ENCODE measurements at places on chromosomes 16 and 17.

DNA sequence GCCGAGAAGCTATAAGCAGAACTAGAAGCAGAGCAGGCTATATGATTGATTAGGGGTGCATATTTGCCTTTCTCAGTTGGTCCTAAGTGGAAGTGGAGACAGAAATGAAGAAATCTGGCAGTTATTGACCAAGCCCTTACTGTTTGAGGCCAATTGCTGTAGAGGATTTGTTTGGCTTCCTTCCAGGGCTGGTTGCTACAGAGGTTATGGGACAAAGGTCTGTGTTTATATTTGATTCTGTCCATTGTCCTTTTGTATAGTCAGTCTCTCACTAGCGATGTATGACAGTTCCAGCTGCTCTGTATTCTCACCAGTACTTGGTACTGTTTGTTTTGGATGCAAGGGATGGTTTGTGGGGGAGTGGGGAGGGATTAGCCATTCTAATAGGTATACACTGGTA is 7.3 kb upstream of the ALOX15 start:
- no peak for DNase-seq

DNA sequence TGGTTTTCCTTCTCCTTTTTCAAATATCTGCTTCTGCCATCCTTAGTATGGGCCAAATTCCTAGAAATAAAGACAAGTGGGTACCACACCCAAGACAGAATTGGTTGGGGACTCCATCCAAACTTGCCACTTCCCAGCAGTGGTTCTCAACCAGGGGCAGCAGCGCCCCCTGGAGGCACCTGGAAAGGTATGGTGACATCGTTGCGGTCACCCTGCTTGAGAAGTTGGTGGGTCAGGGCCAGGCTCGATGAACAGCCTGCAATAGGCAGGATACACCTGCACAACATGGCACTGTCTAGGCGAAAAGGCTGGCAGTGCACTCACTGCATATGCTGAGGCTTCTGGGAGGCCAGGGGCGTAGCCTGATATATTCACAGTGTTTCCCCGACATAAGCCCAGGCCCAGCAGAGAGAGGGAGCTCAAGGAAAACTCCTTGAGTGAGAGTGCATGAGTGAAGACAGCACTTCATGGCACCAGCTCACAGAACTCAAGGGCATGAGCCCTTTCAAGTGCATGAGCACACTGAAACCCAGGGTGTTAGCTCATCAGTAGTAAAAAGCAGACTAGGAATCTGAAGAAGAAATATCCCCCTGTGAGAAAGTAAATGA is 57.7 kb downstream of the CMC2 start:
- DNase-seq, result peak; percentile 39

GRCh38 chr17:47959825-47960655 is 2.4 kb upstream of the PRR15L start:
- no peak for DNase-seq

- DNase-seq, result no peak
Observed at GRCh38 chr17:5297245-5297644, 15.2 kb downstream of the RABEP1 start.

- DNase-seq, result peak; percentile 41
Observed at GRCh38 chr17:57284583-57284982, 28.3 kb downstream of the MSI2 start.

DNA sequence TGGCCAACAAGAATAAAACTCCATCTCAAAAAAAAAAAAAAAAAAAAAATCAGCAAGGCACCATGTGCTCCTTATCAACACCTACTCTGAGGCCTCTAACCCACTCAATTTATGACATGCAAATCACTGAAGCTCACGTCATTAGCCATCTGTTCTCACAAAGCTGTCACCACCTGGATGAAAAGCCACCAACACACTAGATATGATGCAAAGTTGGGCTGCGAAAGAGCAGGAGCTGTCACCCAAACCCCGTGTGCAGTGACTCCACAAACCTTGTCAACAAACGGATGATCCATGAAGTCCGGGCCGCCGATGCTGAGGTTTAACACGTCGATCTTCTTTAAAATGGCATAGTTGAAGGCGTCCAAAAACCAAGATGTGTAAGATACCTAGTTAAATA is 25.3 kb downstream of the MBTPS1 start:
- DNase-seq, result no peak

- no peak for DNase-seq
Observed at GRCh38 chr16:85138825-85139627, 26.8 kb upstream of the CIBAR2 start.

DNA sequence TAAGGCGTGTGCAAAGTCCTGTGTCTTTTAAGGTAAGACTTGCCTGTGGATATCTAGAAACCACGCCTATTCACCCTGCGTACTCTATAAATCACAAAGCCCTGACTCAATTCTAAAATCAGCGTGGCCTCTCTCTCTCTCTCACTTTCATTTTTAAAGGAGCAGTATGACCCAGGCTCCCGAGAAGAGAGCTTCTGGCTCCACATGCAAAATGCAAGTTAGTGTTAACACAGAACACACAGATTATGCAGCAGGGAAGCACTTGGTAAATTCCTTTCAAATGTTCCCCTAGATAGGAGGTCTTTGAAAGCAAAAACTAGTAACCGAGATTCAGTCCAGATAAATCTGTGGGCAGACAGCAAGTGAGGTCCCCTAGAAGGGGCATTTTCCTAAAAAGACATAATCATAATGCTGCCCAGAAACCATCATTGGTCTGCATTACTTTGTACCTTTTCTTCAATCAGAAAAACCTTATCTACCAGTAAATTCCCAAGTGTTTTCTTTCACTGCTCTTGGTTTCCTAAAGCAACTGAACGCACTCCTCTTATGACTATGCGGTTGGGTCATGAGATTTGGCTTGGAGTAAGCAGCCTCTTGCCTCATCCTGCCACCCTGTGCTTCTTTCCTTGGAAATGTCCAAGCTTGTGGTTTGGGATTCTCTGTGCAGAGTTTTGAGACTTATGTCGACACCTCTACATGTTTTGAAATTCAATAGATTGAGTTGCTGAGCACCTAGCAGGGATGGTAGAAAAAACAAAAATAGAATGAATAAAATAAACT is 31.7 kb upstream of the KCNJ2 start:
- DNase-seq, result peak; percentile 26

- no peak for DNase-seq
Observed at GRCh38 chr16:73025151-73025855, 22.6 kb downstream of the ZFHX3 start.

DNA sequence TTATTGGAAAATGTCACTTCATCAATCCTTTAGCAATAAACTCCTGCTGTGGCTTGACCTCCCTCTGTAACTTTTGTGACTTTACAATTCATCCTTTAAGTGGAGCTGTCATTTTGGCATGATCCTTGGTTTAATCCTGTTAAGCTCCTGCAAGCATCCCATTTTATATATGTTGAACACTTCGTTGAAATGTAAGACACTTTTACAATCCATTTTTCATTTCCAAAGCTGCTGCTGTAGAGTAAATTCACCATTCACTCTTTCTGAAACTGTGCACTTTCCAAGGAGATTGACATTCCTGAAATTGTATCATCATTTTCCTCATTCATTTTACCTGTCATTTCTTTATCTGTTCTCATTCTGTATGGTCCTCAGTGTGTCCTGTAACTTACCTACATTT is 1003.2 kb upstream of the GOT2 start:
- no peak for DNase-seq

- DNase-seq, result peak; percentile 67
Observed at GRCh38 chr16:117379-118365, 20.8 kb downstream of the NPRL3 start.

DNA sequence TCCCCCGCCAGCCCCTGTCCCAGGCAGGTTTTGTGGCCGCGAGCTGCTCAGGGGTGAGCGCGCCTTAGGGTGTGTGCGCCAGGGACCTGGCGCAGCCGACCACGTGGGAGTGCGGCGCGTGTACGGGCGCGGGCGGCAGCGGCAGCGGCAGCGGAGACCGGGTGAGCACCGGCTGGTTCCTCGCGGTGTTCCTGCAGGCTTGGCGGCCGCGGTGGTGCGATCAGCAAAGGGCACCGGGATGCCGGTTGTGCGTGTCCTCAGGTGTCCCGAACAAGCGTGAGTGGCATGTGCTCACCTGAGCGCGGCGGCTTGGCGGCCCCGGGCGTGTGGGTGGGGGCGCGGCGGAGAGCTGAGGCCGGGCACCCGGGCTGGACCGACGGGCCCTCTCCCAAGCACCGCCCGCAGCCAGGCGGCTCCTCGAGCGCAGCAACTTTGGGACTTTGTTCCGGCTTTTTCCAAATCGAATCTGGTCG is 381 bp upstream of the HSD11B2 start:
- DNase-seq, result peak; percentile 26

- DNase-seq, result no peak
Observed at GRCh38 chr17:7079581-7080455, at the start of gene CLEC10A. CLEC10A (minus strand) TSS chr17:7080251; CDS start chr17:7078812, 1,439 bp downstream.

DNA sequence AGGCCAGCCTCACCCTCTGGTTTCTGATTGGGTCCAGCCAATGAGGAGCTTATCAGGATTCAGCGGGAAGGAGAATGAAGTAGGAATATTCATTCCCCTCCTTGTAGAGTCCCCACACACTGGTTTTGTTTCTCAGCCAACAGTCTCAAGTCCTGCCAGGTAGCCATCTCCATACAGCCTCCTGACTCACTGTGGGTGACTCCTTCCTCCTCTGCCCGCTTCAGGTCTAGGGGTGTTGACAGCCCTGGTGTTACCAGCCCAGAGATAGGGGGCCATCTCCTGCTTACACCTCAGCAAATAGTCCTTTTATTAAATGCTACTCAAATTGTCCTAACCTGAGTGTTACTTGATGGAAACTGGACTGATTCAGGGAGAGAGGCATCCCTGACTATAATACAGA is 4.0 kb upstream of the MFAP4 start:
- DNase-seq, result no peak

DNA sequence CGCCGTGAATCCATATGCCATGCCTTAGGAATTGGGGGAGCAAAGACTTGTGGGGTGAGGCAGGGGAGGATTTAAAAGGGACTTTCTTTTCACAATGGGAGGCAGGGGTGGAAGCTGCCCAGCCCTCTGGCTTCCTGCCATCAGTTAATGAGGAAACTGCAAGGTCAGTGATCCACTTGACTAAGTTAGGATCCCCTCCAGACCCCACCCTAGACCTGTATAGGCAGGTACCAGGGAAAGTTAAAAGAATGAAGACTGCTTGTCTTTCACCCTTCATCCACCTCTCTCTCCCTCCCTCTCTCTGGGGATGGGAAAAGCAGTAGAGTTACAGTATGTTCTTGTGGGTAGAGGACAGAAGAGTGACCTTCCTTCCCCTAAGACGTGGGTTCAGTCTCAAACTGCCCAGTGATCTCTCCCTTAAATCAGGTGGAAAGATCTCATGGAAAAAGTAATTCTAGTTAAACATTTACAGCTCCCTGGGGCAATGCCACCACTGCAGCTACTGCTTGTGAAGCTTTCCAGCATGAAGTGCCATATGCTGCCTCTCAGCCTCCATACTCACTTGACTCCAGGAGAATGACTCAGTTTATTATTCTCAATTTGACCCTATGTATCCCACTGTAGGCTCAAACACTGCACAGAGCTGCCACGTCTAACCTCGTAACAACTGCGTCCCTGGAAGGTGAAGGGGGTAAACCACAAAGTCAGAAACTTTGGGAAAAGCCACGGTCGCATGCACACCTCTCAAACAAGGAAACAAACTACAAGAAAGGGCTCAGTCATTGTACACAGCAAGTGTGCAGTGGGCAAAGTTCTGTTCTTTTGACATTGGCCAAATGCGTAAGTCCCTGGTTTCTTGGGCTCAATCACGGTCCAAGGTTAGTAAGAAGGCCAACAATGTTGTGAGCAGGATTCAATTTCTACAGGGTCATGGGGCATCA is 1.2 kb downstream of the COA3 start:
- no peak for DNase-seq

GRCh38 chr17:78313735-78314648 is 45.9 kb downstream of the SOCS3 start:
- peak; percentile 74 for DNase-seq

DNA sequence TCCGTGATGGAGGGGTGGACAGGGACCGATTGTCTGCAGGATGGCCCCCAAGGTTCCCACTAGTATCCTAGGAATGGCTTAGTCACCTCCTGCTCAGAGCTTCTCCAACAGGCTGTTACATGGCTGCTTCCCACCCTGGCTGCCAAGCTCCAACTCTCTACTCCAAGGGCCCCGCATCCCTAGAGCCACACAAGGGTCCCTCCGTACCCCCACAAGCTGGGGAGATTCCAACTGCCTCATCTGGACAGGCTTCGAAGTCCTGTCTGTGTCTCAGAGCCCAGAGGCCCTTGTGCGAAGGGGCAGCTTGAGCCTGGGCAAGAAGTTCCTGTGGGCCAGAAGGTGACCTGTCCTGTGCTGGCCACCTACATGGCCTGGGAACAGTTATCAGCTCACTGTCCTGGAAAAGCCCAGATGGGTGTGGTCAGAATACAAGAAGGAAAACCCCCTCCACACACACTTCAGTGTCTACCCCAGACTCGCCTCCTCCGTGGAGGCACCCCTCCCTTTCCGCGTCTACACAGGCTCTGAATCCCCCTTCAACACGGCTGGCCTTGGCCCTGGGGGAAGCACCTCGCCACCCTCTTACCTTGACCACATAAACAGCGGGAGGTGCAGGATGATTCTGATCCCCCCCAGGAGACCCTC is 586 bp downstream of the MEAK7 start:
- DNase-seq, result no peak

DNA sequence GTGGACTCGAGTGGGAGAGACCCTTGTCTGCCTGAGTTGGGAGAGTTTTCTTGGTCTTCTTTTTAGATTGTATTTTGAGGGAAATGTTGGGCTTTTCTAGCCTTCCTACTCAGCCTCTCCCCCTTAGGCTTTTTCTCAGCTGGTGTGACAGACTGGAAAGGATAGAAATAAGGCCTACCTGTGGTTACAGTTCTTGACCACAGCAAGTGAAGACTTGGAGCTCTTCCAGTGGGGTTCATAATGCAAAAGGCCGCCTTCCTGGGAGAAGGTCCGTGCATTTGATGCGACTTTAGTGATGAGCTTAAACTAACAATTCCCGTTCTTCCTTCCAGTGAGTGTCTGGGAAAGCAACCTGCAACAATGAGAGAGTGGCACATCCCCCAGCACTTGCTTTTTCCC is 56.8 kb downstream of the B9D1 start:
- no peak for DNase-seq

- no peak for DNase-seq
Observed at GRCh38 chr17:36650096-36650775, 48.9 kb downstream of the MRM1 start.

- DNase-seq, result peak; percentile 65
Observed at GRCh38 chr16:78796221-78796866, 696.9 kb downstream of the WWOX start.

DNA sequence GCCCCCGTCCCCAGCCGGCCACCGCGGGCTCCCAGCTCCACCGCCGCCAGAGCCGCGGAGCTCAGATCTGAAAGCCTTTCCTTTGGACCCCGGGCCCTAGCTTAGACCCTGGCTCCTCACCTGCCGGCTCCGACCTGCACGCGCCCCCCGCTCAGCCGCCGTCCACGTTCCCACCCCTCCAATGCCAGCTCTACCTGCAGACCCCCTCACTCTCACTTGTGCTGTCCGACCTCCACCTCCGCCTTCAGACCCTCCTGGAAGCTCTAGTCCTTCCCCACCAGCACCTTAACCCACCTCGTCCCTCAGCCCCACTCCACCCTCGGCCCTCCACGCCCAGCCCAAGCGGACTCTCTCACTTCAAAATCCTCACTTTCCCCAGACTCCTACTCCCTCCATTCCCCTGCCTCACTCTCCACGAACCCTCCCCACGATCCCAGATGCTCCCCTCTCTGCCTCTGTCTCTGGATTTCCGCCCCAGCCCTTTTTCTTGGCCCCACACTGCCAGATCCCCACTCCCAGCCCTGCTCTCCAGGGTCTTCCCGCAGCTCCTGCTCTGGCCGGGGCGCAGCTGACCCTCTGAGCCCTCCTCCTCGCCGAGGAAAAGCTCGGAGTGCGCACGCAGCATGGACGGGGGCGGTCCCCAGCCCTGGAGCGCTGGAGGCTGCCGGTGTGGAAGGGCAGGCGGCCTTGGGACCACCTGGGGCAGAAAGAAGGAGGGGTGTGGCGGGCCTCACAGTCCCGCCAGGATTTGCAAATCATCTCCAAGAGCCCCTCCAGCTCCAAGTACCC is at the start of gene TMEM114:
Gene TMEM114, minus strand, starts transcription at position 612 of the 789 bp plus-strand sequence. CDS start 673 bp downstream, outside the sequence.
- no peak for DNase-seq

Measured in activated CD4-positive, alpha-beta memory T cell treated with anti-CD3 and anti-CD28 coated beads, Interleukin-2, amount 10 ng/mL, durations not matched to agents 7 days and 5 days (primary cell).